ENCODE measurements at places on chromosomes 1 and 21. TPM values are rescaled to one million over a fixed set of nuclear protein-coding genes. Genes with fewer than 3 reads are reported as not detected.

DNA sequence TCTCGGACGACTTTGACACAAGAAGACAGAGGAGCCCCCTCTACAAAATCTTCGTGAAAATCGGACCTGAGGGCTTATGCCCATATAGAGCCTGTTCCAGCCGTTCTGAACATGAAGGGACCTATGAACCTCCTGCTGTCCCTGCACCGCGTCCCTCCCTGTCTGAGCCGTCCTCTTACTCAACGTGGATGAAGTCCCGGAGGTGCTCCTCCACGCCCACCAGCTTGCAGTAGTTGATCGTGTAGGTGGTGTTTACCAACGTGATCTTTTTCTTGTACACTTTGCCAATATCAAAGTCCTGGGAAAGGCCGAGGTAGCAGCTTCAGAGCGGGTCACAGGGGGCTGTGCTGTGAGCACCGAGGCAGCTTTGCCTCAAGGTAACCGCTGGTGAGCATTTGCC, 40.0 kb downstream of the CFAP74 start:
- no peak for DNase-seq

Gene WDR47
- total RNA-seq = 24.1 TPM

GRCh38 chr1:66506393-66506687, 27.6 kb upstream of the SGIP1 start:
- DNase-seq = no peak

Gene KIF14
- total RNA-seq = 0.23 TPM

DNA sequence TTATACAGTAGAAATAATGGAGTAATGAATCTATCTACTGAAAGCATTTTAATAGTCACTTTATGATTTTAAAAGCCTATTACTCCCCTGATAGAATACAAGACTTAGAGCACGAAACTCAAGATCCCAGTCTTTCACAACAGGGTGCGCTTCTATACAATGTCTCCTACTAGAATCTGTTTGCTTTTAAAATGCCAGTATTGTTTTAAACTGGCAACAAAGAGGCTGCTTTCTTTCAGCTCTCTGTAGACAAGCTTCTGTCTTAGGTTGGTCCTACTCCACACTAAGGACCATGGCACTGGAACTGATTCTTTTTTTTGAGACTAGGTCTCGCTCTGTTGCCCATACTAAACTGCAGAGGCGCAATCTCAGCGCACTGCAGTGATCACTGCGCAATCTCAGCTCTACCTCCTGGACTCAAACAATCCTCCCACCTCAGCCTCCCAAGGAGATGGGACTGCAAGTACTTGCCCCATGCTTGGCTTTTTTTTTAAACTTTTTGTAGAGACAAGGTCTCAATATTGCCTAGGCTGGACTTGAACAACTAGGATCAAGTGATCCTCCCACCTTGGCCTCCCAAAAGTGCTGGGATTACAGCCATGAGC, 4.8 kb downstream of the DCAF8 start:
- DNase-seq = no peak

Gene PTGS2
- total RNA-seq = 10.3 TPM

DNA sequence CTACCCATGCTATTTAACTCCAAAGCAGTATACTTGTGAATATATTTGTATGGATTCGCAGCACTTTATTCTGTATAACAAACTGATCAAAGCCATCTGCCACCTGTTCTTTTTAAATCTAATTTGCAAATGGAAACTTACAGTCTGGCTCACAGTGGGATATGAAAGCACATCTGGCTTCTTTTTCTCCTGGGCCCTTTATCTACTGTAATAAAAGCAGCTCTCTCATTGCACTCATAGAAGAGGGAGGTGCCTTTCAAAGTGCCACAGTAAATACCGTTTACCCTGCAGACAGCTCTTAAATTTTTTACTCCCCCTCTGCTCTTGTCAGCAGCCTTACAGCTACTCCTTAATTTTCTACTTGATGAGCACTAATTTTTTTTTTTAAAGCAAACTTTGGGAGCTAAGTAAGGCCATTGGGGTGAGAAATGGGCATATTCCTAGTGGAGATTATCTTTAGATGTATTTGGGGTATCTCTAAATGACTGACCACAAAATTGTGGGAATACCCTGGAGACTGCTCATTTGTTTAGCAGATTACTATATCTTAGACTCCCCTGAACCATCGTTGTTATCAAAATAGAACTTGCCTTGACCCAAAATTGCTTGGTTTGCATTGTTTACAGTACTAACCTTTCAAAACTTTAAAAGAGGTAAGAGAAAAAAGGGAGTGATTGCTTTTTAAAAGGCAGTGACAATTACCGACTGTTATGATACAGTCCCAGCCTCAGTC, 110.1 kb downstream of the VPS13D start:
- no peak for DNase-seq

Measured in aorta (tissue), 5 donors.